ENCODE measurements at places on chromosomes 3 and 15. TPM values are rescaled to one million over a fixed set of nuclear protein-coding genes. Genes with fewer than 3 reads are reported as not detected.

VGLL3 gene
- polyA plus RNA-seq, result 20.2 TPM

AQR gene
- 4.5 TPM for polyA plus RNA-seq

DIPK2A gene
- polyA plus RNA-seq, result 5.3 TPM

TRPC1 gene
- polyA plus RNA-seq, result 4.3 TPM

ALS2CL gene
- 11.2 TPM for polyA plus RNA-seq

Data from adipose tissue (tissue), 3 donors.